ENCODE measurements at places on chromosomes 7 and 10.

DNA sequence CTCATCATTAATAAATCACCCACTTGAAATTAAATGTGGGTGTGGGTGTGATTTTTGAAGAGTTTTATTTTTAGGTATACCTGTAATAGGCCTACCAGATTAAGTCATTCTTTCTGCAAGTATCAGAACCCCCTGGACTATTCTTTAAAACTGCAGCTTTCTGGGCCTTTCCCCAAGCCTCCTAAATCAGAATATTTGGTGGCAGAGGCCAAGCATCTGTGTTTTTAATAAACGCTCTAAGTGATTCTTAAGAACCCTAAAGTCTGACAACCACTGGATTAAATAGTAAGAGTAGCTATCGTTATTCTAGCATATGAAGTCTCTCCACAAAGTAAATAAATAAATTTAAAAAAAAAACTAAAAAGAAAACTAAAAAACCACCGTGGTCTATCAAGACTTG is 703.0 kb upstream of the NRP1 start:
- DNase-seq = no peak

- no peak for DNase-seq
These were observed 181.7 kb upstream of the RHOBTB1 start for GRCh38 chr10:61125560-61126170.

DNA sequence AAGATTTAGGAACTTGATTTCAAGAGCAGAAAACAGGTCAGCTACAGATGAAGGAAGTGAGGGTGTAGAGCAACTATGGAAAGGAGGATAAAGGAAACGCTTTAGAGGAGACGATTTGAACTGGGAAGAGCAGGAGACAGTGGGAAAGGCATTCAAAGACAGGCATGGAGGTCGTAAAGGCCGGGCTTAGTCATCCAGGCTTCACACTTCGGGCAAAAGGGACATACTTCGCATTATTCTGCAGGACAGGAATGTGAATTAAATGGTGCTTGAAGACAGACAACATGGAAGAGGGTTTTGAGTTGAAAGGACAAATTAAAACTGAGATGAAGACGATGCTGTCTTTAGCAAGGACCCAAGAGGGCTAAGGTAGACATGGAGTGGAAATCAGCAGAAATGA is 8.1 kb downstream of the FAM171A1 start:
- no peak for DNase-seq

GRCh38 chr10:541041-541440 is 148.4 kb downstream of the DIP2C start:
- DNase-seq = no peak

DNA sequence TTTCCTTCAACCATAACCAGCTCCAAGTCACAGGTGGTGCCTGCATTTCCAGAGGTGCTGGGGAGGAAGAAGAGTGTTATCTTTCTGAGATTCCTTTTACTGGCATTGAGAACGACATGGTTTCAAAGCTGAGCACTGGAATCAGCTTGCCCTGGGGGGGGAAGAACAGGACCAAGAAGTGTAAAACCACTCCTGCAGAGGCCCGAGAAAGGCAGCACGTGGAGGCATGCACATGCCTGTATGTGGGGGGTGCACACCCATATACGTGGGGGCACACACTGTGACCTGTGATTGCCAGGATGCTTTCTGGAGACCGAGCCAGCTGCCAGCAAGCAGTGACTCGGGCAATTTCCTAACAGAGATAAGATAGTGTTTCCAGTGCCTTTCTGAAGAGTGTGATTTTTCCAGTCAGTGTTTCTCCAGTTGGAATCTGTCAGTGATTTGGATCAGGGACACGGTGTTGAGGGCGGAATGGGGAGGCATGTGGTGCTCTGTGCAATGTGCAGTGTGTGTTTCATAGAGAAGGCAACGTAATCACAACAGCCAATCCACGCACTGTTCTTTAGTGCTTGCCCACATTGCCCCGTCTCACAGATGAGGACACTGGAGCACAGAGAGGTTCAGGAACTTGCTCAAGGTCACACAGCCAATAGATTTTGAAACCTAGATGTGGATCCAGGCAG is 4.2 kb downstream of the LRRC27 start:
- no peak for DNase-seq

GRCh38 chr10:120012566-120012965 is 120.0 kb downstream of the SEC23IP start:
- no peak for DNase-seq

GRCh38 chr7:91554883-91555282 is 290.6 kb downstream of the FZD1 start:
- no peak for DNase-seq

- DNase-seq = no peak
These were observed 165.1 kb downstream of the SH3PXD2A start for GRCh38 chr10:103690281-103690680.

DNA sequence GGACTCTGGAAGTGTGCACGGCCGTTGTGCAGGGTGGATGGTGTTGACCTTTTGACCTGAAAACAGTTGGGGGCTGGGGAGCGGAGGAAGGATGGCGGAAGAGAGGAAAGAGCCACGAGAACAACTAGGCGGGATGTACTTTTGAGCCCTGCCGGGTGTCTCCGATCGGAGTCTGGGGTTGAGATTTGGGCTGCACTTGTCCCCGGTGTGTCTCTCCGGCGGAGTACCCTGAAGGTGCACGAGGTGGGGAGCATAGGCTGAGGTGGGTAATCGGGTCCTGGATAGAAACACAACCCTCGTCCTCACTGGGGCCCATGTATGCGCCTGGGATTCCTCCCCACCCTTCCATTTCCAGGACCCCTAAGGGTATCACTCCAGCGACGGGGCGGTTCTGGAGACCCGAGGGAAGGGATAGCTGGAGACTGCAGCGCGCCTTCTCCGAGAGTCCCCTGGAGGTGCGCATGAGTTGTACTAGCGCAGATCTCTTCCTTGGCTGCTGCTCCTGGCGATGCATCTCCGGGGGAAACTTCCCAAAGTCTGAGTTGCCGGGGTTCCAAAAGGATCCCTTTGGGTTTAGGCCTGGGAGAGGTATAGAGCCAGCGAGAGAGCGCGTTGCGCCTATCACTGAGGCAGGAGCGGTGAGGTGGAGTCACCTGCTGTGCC is 4.6 kb upstream of the HMX2 start:
- no peak for DNase-seq

- DNase-seq = no peak
These were observed 37.4 kb upstream of the CALD1 start for GRCh38 chr7:134741907-134742635.

DNA sequence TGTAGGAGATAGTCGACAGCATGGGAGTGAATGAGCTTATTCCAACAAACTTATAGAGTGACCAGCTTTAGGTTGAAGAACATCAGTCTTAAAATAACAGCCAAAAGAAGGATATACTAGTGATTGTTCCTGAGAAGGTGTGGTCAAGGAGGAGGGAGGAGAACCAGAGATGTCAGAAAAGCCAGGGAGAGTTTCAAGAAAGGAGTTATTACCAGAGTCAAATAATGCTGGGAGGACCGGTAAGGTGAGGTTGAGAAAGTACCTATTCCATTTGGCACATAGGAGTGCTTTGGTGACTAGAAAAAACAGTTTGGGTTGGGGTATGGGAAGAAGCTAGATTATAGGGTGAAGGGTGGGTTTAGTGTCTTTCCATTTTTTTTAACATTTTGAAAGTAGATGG is 5.8 kb downstream of the PTPN12 start:
- DNase-seq = no peak

GRCh38 chr7:81688622-81689411 is 81.0 kb downstream of the HGF start:
- no peak for DNase-seq
